Right ventricle myocardium superior (tissue), 1 donor: ENCODE measurements at places on chromosomes 11 and 22. TPM values are rescaled to one million over a fixed set of nuclear protein-coding genes. Genes with fewer than 3 reads are reported as not detected.

KCNJ5 gene
- 4.4 TPM for total RNA-seq

SMIM38 gene
- not detected for total RNA-seq

GRCh38 chr22:49546811-49547585 is 280.7 kb downstream of the BRD1 start:
- DNase-seq, result peak; percentile 23

CARD16 gene
- 8.4 TPM for total RNA-seq

- DNase-seq, result no peak
Observed at GRCh38 chr11:81989093-81989492, 744.6 kb downstream of the FAM181B start.

DNA sequence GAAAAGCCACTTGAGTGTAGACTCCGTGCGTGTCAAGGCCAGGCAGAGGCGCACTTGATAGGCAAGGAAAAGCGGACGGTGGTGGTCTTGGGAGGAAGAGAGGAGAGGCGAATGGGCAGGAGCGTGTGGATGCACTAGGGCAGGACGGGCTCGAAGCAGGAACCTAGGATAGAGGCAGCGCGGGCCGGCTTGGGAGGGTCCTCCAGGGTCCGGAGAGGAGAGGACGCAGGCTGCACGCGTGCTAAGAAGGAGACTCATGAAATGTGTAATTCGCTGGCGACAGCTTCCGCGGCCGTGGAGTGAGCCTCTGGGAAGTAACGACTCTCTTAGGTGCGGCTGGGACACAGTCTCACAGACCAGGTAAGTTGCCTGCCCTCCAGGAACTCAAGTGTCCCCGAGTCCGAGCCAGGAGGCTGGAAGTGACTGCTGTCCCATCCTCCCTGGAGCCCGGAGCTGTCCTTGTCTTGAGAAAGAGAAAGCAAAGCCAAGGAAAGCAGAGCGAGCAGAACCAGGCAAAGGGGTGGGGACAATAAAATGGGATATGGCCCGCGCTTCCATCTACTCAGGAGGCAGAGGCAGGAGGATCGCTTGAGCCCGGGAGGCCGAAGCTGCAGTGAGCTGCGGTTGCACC is 874 bp upstream of the IL17RA start:
- DNase-seq, result no peak

MLC1 gene
- 0.46 TPM for total RNA-seq
